ENCODE measurements at places on chromosomes 5 and 9.

DNA sequence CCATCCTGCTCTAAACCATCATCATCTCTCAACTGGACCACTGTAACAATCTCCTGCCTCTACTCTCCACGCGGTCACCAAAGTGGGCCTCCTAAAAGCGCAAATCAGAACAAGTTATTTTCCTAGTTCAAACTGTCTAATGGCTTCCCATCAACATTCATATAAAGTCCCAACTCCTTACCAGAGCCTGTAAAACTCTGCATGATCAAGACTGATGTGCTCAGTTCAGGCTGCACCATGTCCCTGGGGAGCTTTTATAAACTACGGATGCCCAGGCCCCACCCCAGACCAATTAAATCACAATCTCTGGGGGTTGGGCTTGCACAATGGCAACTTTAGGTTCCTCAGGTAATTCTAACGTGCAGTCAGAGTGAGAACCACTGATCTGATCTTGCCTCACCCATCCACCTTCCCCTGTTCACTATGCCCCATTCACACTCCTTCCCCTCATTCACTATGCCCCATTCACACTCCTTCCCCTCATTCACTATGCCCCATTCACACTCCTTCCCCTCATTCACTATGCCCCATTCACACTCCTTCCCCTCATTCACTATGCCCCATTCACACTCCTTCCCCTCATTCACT, 129.2 kb downstream of the DCP2 start:
- DNase-seq: no peak

GRCh38 chr5:18292146-18292545, 657.9 kb downstream of the TAF11L14 start:
- no peak for DNase-seq

- no peak for DNase-seq
Observed at GRCh38 chr5:148418511-148418910, 34.8 kb downstream of the FBXO38 start.

- DNase-seq: no peak
Observed at GRCh38 chr5:113526421-113526820, 12.9 kb downstream of the YTHDC2 start.

- DNase-seq: peak; percentile 75
Observed at GRCh38 chr5:168409591-168410458, 76.4 kb upstream of the RARS1 start.
